ENCODE measurements at places on chromosomes 5 and 9.

DNA sequence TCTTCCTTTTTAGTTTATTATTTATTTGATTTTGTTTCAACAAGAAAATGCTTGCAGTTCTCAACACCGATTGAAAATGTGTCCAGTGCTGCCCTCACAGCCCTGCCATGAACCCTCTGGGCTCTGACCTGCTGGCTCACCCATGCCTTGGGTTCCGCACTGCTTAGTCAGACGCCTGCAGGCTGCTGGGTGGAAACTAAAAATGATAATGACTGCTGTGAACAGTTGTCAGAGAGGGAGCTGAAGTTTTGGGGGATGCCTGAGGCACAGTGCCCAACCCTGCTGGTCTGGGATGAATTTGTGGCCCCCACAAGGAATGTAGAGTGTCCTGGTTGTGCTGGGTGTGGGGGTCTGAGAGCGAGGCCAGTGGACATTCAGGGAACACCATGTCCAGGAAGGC lies 22.2 kb upstream of the CFAP157 start:
- DNase-seq: no peak

- no peak for DNase-seq
Observed at GRCh38 chr5:142183561-142183960, 75.0 kb downstream of the NDFIP1 start.

- DNase-seq: no peak
Observed at GRCh38 chr5:14435481-14435880, 146.1 kb upstream of the OTULINL start.

- DNase-seq: peak; percentile 12
Observed at GRCh38 chr9:77946969-77947620, 84.5 kb downstream of the GNAQ start.

DNA sequence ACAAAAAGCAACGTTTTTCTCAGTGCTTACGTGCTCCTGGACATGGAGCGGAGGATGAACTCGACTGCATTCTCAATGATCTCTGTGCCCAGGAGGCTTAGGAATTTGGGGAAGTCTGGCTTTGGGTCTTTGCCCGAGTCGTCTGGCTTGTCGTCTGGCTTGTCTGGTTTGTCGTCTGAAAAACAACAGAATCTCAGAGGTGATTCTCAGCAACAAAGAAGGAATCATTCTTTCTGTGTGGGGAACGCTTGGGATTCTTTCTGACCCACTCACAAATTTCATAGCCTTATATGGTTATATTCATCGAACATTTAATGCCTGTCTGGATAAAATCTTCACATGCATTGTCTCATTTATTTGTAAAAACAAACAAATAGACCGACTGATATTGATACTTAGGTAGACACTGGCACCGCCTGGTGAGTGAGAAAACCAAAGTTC lies 4.7 kb downstream of the C5orf46 start:
- DNase-seq: no peak

DNA sequence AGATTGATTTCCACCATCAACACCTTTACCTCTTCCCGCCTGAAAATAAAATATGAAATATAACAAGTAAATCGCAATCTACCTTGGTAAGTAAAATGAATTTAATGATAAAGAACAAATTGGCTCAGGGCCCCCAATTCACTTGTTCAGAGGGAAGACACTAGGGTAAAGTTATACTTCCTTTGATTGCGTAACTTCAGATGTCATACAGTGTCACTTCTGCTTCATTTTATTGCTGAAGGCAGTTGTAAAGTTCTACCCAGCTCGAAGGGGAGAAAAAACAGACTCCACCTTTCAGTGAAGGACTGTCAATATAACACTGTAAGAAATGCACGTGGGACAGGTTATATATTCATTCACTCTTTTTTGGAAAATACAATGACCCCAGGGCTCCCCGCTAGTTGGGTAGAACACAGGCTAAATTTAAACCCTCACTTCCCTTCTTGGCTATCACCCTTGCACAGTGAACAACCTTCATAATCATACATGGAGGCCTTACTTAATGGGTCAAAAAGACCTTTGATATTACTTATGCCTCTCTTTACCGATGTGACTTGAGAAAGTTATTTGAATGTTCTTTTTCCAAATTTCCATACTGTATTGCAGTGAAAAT lies 848.8 kb downstream of the MAT2B start:
- no peak for DNase-seq

DNA sequence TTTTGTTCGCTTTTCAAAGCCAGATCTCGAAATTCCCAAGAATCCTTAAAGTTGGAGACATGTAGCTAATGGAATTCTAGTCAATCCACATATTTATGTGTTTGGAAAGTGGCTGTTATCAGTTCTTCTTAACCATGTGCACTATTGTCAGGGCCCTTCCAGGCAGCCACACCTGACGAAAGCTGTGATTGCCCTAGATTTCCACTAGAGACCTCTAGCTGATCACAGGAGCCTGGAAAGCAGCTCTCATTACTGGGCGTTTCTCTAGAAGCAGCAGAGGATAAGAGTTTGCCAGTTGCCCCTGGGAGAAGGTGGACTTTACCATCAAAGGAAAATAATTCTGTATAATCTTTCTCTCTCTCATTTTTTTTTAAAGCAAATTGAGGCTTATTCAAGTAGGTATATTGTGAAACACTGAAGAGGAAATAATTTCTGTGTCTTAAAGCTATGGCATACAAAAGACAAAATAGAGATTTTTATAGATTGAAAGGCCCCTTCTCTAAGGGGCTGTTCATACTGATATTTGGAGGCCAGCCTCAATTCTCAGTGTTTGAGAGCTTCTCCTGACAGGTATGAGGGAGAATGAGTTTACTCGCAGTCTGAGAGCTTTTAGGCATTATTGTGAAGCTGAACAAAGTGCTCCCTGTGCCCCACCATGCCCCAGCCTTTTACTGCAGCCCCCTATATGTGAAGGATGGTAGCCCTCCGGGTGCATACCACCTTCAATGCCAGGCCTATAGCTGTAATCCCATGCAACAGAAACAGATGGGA lies 405.4 kb upstream of the ACTBL2 start:
- DNase-seq: peak; percentile 8

DNA sequence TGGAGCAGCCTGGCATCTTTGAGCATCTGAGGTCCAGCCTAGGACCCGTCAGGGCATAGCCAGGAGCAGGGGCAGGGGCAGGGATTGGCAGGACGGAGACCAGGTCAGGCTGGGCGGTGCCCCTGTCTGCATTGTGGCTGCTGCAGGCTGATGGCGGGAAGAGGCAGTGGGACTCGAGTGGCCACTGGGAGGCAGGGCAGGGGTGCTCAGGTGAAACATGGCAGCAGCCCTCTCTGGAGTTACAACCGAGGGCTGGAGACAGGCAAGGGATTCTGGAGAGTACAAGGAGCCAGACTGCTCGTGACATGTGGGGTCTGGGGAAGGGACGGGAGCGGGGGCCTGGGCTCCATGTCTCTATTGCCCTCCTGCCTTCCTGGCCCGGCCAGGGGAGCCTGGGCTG lies 97.4 kb upstream of the RAPGEF1 start:
- peak; percentile 31 for DNase-seq

DNA sequence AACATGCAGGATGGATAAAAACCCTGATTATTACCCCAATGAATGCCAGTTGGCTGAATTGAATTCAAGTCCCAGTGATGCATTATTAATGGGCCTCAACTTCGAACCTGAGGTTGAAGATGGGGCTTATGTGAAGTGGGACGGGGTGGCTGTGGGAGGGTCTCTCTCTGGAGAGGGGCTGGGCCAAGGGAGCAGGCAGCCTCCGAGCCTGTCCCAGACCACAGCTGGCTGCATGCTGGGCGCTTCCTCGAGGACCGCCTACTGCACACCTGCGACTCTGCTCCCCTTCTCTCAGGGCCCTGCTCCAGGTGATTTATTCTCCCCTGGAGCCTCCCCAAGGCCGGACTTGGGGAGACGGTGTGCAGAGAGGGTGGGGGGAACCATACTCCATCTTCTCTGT lies 568.3 kb downstream of the CCDC171 start:
- DNase-seq: no peak

DNA sequence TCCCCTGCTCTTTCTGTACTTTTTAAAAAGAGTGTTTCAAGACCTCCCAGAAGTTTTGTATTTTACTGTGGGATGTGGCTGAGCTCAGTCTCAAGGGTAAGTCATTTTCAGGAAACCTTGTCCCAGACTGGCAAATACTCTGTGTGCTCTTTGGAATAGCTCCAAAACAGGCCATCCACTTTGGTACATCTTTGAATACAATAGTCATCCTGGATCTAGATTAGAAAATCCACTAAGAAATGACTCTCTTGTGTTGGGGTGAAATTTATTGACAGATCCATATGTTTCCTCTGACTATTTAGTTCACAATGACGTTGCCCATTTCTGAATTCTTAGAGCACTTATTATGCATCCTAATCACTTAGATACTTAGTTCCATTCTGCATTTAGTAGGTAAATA lies 95.2 kb downstream of the PLCXD3 start:
- no peak for DNase-seq

- DNase-seq: no peak
Observed at GRCh38 chr5:150780187-150780692, 1.7 kb downstream of the SMIM3 start.

GRCh38 chr5:74543162-74543995 lies 97.1 kb downstream of the ENC1 start:
- DNase-seq: no peak

GRCh38 chr5:144142139-144142823 lies 28.2 kb downstream of the YIPF5 start:
- DNase-seq: peak; percentile 40

DNA sequence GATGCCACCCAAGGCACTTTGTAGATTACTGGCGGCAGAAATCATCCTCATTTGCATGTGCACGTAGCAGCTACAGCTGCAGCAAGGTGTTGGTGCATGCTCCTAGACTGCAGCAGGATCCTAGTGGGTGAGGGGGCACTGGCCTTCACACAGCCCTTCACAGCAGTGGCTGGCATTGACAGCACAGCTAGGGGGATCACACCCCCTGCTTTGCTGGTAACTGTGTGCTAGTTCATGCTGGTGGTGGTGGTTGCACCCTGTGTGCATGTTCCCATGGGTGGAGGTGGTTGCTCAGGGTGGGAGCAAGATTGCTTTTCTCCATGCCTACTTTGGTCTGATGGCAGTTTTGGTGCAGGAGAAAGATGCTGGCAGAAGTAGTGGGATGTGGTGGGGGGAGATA lies 1695.1 kb upstream of the CDH6 start:
- no peak for DNase-seq

DNA sequence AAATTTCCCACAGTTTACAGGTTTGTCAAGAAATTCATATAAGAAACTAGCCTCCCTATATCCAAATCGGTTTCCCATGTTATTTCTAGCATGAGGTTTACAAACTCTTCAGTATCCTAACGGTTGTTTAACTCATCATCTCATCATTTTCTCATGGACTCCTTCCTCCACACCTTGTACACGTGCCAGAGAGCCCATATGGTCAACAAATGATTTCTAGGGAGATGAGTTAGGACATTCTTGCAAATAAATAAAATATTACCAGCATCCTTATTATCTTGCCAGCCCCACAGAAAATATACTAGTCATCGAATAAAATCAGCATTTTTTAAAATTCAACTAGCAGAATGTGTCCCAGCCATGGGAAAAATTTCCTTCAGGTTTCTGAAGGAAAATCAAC lies 285.2 kb downstream of the EBF1 start:
- peak; percentile 76 for DNase-seq

DNA sequence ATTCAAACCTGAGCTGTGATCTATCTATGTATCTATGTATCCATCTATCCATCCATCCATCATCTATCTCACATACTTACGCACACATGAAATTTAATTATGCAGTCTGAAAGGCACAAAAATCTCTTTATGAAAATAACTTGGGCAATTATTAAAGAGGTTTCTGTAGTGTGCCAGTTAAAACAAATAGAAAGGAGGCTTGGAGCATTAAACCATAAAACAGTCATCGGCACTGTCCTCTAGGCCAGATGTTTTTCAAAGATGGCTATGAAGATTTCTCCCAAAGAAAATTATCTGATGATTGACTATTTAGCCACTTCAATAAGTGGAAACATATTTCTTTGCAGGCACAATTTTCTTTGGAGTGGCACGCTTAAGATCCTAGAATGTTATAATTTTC lies 392.5 kb upstream of the RPS23 start:
- DNase-seq: no peak

- DNase-seq: no peak
Observed at GRCh38 chr9:99052815-99053715, 51.8 kb upstream of the TGFBR1 start.

- DNase-seq: no peak
Observed at GRCh38 chr5:124972703-124973102, 226.3 kb upstream of the ZNF608 start.

DNA sequence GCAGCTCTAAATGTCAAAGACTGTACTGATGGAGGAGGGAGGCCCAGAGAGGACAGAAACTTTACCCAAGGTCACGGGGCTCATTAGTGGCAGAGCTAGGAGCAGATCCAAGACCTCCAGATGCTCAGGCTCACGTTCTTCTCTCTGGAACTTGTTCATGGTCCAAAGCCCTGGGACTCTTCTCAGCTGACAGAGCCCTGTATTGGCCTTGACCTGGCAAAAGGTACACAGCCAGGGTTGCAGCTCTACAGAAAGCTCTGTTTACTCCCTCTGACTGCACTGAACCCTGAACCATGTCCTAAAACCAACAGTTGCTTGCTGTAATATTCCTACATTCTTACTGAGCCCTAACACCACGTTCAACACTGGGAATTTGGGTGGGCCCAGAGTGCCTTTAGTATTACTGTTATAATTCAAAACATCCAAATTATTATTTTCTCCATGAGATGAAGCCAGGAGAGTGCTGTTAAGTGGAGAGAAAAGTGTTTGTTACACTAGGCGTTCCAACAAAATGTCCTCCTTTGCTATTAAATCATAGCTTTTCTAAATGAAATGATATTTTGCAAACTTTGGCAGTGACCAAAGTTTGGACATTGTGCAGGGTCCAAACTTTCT lies 602.4 kb upstream of the CLINT1 start:
- DNase-seq: no peak

DNA sequence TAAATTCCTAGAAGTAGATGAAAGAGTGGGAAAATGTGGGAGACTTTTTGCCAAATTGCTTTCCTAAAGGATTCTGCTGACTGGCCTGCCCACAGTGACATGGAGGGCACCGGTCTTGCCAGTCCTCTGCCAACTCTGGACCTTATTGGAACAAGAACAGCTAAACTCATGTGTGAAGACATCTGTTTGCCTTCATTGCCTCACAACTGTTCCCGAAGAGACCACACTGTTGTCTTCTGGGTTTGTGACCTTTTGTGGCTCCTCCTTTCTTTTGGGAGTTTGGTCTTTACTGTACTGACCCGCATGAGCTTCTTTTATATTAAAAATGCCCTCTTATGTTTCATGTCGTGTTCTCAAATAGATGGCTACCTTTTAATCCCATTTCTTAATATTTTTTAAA lies 16.1 kb upstream of the WNK2 start:
- no peak for DNase-seq
